ENCODE measurements at places on chromosomes 4 and X.

GRCh38 chrX:106023947-106024346 is 14.6 kb downstream of the SERPINA7 start:
- DNase-seq: no peak

DNA sequence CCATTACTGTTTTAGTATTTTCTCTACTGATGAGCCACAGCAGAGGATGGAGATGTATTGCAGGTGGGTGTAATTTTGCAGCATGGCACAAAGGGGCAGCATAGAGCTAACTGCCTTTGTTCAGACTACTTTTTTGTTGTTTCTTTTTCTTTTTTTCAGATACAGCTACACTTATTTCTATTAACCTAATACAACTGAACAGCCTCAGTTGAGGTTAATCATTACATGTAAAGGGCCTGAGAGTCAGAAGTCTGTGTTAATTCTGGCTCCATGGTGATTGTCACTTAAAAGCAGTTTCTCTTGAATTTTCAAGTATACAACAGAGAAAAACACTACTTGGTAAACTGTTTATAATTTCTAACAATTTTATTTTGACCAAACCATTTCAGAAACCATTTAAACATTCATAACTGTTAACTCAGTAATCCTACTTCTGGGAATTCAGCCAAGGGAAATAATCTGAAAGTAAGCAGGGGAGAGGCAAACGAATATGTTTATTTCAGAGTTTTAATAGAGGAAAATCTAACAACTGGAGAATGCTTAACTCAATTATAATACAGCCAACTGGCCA is 13.9 kb upstream of the PPEF2 start:
- peak; percentile 14 for DNase-seq

DNA sequence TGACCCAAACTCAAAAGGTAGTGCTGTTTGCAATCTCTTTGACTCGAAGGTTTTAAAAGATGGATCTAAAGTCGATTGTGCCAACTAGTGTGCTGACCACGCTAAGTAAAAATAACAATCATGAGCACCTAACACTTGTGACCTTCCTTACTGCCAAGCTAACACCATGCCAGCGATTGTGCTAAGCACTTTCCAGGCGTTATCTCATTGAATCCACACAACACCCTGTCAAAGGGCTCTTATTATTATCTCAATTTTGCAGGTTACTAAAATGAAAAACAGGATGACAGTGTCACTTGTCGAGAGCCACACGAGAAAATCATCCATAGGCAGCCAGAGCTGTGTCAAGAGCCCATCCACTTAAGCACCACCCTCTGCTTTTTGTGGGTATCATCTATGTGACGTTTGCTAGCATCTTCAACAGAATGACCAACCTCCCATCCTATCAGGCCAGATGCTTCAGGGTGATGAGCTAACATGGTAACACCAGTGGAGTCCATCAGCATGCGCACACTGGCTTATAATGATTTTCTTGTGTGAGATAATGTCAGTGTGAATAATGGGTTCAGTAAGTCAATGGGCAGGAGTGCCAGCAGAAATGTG is 893 bp upstream of the GAB3 start:
- DNase-seq: no peak

DNA sequence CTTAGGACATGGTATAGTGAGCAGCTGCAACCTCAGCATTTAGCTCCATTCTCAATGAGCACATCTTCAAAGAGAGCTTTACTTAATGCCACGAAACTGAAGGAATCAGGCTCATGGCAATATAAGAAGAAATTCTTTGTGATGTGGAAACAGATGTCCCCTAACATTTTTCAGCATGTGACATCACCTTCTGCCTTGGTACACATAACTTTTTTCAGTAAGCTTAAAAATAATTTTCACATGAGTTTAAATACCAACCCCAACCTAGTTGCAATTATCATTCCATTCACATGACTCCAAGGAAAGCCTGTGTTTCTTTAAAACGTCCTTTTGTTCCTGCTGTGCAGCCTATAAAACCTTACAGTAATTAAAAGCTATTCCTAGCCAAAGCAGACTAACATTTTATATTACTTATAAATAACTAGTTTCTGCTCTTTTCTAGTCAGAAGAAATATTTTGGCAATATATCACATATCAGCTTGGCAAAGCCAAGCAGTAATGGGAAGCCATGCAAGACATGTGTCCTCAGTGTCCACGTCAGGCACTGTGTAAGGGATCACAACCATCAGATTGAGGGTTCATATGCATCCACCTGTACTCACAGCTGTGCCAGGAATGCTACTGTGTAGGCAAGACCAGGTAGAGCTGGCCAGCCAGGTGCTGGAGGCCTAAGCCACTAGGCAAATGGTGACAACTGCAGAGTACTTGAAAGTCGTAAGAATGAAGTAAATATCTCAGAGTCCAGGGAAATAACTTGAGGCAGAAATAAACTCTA is 466.6 kb downstream of the INPP4B start:
- DNase-seq: no peak

DNA sequence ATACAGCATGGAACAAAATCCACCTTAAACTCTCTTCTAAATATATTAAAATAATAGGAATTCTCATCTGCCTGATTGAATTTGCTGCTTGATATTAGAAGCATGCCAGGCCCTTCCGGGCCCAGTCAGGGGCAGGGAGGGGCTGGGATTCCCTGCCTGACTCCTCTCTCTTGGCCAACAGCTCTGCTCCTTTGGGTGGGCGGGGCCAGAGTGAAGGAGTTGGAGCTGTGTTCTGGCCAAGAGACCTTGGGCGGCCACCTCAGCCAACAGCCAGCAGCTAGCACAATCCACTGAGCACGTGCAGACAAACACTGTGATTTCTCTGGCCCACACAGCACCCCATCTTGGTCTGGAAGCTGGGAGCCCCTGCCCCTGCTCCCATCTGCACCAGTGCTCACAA is 140.3 kb downstream of the PJA1 start:
- no peak for DNase-seq

- no peak for DNase-seq
These were observed 3.3 kb upstream of the CYP4V2 start for GRCh38 chr4:186188107-186188506.

DNA sequence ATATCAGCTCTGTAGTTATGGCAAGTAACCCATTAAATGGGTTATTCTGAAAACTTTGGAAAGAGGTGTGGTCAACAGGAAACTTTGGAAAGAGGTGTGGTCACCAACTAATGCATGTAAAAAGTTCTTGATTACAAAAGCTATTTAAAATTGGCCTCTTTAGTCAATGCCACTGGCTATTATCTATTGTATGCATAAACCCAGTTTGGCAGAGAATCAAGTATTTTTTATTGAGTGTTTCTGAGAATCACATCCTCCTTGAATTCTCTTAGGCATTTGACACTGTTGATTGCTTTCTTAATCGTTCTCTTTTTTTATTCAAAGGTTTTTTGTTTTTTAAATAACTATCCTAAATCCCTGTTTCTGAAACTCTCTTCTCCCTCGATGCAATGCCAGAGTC is 7.5 kb downstream of the P2RY4 start:
- no peak for DNase-seq

DNA sequence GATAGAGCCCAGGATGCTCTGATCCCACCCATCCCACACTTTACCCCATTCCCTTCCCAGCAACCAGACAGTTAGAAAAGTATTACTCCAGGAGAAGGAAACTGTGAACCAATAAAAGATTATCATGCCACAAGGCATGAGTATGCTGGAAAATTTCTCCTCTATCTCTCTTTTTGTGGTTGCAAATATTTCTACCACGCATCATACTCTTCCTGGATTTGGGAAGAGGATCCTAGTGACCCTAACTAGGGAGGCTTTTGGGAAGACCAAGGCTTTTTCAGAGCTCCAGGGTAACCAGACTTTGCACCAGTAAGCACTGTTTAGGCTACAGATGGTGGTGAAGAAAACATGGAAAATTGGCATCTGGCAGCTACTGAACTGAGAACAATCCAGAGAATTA is 257.6 kb upstream of the CLNK start:
- no peak for DNase-seq

DNA sequence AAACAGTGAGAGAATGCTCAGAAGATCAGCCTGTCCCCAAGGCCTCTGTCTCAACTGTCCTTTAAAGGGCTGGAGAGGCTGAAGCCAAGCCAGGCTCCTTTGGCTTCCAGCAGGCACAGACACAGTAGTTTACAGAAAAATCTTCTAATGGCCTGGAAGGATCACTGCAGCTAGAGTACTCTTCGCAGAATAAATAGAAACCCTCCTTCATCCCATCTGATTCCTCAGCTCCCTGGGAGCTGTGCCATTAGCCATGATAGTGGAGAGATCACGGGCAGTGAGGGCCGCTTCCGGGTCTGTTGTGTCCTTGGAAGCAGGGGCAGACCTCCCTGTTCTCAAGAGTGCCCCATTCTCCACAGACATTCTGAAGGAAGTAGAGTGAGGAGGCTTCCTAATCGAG is 63.1 kb downstream of the CCNI start:
- no peak for DNase-seq

DNA sequence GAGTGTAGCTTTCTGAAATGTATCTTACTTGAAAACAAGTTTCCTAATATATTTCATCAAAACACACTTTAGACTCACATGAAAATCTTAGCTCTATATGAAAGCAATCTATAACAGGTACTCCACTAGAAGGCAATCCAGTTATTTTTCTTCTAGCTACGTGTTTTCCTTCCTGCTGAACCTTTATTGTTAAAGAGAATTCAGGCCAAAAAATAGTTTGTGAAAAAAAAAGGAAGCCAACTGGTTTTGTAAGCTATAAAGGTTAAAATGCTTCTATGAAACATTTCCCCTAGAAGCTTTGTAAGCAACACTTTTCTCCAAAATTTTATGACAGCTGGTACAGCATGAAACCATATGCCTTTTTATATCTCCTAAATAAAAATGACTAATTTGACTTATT is 304.7 kb upstream of the DIAPH2 start:
- no peak for DNase-seq

GRCh38 chr4:56468097-56468422 is 643 bp downstream of the SRP72 start:
- peak; percentile 34 for DNase-seq

- no peak for DNase-seq
These were observed 170.3 kb upstream of the PUDP start for GRCh38 chrX:7318241-7318640.
